SK-N-MC (cell line): ENCODE measurements at places on chromosomes 11 and 22.

DNA sequence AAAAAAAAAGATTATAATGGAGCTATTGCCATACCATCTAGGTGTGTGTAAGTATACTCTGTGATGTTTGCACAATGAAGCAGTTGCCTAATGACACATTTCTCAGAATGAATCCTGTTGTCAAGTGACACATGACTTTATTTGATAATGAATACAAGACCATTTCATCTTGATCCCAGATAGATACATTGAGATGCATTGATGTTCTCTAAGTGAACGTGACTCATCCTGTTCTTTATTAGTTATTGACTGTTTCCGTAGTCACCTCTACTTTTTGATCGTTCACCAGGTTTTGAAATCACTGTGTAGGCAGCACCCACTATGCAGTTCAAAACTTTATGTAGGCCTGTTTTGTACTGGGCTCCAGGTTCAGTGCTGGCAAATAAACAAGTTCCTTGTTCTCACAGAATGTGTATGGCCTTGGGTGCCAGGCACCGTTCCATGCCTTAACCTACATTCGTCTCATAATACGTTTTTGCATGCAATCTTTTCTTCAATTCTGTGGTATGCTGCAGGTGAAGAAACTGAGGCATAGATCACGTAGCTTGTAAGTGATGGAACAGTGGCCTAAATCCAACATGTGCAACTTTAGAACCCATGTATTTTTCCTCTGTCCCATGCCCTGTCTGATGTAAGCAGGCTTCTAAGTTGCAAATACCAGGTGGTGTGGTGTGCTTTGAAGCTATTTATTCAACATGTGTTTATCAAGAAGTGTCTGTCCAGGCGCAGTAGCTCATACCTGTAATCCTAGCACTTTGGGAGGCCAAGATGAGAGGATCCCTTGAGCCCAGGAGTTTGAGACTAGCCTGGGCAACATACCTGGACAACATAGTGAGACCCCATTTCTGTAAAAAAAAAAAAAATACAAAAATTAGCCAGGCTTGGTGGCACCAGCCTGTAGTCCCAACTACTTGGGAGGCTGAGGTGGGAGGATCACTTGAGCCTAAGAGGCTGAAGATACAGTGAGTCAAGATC, 10.4 kb downstream of the SREBF2 start:
- DNase-seq = no peak

DNA sequence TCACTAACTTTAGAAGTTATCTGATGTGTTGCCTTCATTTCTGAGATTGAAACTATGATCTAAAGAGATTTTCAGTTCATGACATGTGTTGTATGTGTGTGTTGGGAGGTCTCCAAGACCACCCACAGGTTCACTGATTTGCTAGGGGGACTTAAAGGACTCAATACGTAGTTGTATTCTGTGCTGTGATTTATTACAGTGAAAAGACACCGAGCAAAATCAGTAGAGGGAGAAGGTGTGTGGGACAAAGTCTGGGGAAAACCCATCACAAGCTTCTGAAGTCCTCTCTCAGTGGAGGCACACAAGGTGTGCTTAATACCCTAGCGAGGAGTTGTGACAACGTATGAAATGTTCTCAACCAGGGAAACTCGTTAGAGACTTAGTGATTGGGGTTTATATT, 35.6 kb downstream of the RNF169 start:
- no peak for DNase-seq

DNA sequence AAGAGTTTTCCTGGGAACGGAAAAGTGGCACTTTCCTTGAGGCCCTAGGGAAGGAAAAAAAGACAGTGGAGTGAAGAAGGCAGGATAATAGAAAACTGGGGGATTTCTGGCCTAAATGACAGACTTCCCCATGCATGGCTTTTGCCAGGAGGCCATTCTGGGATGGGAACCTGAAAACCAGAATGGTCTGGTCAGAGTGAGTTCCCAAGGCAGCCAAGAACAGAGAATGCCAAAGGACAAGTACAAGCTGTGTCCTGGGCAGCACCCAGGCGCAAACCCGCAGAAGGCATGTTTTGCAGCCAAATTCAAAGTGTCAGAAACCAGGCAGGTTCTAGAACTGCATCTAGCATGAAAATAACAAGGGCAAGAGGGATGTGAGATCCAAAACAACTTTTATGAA, 162.4 kb downstream of the SPON1 start:
- DNase-seq = no peak

GRCh38 chr22:37146507-37147180, 3.1 kb downstream of the IL2RB start:
- DNase-seq = no peak

DNA sequence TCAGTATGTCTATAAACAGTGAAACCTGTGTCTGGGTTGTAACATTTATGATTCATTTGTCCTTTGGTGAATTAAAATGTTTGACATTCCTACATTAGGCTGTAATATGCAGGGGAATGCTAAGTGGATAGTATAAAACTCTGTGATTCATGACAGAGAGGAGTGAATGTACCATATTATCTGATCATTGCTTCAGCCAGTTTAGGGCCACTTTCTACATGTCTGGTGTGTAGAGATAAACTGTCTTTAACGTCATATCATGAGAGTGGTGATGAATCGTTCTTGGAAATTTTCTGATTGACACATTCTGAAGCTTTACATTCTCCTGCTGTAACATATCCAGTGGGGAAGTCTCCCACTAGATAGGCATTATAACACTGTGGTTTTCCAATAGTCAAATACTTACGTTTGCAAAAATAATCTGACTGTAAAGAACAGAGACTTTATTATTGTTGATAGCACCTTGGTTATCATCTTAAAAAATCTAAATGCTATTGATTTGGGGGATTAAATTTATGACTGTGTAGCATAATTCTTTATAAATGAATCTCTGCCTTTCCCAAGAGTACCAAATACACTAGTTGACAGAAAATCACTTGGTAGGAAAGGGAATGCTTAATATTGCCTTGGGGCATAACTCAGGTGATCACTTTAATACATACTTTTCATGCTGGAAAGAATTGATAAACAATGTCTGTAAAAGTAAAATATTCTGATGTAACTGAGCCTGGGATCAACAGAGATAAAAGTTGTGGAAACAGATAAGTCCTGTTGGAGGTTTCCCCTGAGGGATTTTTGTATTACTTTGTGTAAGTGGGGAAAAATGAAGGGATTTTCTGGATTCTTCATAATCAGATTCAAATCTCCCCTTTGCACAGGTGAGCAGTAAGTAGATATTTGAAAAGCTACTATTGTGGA, 427.9 kb downstream of the JRKL start:
- DNase-seq = no peak

- no peak for DNase-seq
Observed at GRCh38 chr11:113681711-113682413, 24.2 kb downstream of the TMPRSS5 start.

DNA sequence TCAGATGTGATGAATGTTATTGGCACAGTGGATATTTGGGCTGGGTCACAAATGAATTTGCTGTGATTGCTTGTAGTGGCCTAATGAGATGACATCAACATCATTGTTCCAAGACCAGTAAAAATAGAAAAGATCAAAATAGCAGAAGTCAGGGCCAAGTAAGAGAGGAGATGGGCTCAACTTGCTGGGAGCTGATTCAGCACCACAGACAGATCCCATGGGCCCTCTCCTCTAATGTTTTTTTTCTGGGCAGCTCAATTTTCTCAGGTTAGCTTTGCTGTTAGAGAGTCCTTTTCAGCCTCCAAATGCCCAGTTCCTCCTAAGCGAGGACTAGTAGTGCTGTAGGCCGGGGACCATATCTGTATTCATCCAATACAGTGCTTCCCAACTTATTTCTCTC, 86.0 kb upstream of the IZUMO1R start:
- no peak for DNase-seq

GRCh38 chr22:20530368-20531153, 23.2 kb downstream of the MED15 start:
- DNase-seq = no peak

DNA sequence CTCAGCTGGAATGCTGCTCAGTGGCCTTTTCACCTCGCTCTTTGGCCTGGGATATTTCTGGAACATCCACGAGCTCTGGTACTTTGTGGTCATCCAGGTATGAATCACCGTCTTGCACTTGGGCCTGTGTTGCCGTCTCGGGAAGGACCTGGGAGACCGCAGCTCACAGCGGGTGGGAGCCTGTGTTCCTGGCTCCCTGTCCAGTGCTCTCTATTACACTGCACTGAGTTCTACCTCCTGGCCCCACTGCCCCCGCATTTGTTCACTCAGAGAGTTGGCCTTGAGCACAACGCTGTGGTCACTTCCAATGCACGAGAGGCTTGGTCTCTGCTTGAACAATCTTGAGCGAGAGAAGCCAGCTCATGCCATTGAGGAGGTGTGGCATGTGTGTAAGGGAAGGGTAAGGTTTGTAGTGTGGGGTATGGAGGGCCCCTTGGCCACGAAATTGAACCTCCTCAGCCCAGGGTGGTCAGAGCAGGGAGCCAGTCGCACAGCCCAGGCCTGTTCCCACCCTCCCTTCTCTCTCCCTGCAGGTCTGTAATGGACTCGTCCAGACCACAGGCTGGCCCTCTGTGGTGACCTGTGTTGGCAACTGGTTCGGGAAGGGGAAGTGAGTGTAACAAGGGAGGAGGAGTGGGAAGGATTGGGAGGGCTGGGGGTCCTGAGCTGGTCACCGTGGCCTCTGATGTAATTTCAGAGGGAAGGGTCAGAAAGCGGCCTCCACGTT, 16.2 kb downstream of the SLC37A2 start:
- DNase-seq = no peak

DNA sequence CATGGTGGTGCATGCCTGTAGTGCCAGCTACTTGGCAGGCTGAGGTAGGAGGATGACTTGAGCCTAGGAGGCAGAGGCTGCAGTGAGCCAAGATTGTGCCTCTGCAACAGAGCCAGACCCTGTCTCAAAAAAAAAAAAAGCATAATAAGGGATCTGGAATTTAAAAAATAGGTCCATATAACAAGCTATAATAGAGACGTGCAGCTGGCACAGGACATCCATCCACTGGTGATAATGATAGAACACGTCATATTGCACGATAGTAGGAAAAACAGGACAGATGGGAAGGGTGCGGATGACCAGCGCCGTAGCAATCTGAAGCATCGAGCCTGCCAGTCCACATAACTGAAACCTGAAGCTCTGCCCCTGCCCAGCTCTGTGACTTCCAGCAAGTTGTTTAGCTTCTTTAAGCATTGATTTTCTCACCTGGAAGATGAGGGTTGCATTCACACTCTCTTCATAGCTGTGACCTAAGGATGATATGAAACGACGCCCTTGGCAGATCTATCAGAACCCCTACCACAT, 60.3 kb upstream of the PRODH start:
- DNase-seq = no peak

DNA sequence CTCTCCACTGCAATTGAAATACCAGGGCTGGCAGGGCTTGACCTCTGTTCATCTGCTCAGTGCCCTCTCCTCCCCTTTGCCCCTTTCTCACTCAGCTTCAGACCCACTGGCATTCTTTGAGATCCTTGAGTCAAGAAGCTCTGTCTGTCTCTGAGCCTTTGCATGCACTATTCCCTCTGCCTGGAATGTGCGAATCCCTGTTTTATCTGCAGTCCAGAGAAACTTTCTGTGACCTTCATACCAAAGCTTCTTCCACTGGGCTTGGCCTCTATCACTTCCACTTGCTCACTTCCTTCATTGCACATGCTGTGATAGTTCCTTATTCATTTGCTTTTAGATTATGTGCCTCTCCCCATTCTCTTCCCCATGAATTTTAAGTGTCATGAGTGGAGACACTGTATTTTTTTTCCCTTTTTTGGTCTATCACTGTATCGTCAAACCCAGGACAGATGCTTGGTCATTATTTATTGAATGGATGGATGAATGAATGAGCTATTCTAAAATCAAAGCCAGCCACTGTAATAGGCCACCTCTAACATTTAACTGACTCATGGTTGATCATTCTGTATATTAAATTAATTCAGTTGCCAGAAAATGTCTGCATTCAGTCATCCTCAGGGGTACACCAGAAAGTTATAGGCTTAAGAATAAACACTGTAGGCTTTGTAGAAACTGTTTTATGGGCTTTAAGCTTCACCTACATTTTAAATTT, 88.7 kb upstream of the TIMP3 start:
- no peak for DNase-seq

GRCh38 chr11:90124946-90125345, 9.5 kb upstream of the NAALAD2 start:
- no peak for DNase-seq

DNA sequence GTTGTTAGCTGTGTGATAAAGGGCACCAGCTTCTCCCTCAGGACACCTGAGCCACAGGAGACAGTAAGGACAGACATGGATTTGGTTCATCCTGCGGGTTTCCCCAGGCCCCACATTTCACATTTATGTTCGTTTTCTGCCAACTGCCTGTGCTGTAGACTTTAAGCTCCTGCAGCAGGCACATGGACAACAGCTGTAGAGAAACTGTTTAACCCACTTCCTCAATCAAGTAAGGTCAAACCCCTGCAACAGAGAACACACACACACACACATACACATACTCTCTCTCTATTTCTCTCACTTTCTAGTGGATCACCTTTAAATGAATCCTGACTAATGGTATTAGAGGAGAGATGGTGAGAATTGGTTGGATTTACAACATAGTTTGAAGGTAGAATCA, 90.7 kb downstream of the C11orf87 start:
- no peak for DNase-seq

GRCh38 chr11:32225571-32226285, 134.9 kb downstream of the RCN1 start:
- no peak for DNase-seq
